EH (cell line): ENCODE measurements at places on chromosomes 1 and 21.
A peak's percentile ranks its signal among the peaks of the same experiment; 100 is the strongest.

- DNase-seq, result no peak
Observed at GRCh38 chr1:190168116-190168892, 309.4 kb downstream of the BRINP3 start.

- no peak for DNase-seq
Observed at GRCh38 chr1:222109836-222110235, 367.9 kb upstream of the DUSP10 start.

GRCh38 chr1:61053226-61053711, 29.1 kb upstream of the NFIA start:
- no peak for DNase-seq

DNA sequence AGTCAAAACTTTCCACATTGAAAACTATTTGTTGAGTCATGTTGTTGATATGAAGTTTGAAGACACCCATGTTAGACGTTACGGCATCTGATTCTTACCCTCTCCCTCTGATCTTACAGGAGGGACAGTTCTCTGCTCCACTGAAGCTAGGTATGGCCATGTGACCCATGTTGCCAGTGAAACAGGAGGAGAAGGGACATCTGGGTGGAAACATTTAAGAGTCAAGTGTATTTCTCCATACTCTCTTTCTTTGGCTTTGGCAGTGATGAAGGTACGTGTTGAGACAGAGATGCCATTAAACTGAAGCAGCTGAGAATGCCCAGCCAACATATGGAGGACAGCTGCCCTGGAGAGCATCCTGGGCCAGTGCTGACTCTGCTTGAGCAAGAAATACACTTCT, 198.4 kb upstream of the PTGFR start:
- peak; percentile 76 for DNase-seq

- peak; percentile 75 for DNase-seq
Observed at GRCh38 chr1:205515781-205516253, 11.3 kb downstream of the CDK18 start.

- no peak for DNase-seq
Observed at GRCh38 chr21:14453339-14454015, 70.5 kb upstream of the HSPA13 start.

- DNase-seq, result no peak
Observed at GRCh38 chr1:38833146-38833545, 26.4 kb downstream of the RRAGC start.

- DNase-seq, result no peak
Observed at GRCh38 chr1:36258960-36259344, 34.7 kb downstream of the THRAP3 start.

DNA sequence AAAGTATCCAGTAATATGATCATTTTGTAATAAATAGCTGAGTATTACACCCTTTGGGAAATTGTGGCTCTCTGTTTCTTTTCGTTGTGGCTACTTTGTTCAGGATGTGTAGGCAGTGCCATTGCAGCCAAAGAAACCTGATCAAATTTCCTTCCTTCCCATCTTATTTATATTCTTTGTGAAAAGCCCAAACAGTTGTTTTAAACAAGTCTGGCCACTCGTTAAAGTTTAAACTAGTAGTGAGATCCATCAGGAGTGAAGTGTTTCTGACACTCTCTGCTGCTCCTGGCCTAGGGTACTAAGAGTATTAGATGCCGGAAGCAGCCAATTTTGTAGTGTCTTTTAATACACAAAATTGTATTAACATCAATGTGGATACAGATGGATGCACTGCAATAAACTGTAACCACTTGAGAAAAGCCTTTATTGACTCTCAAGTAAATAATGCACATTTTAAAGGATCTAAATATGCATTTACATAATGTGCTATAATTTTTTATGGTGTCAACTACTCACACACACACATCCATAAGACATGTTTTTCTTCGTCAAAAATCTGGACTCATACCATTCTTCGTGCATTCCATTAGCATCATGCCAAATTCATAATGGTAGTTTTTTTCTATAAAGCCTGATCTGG, 317.9 kb downstream of the NFIA start:
- no peak for DNase-seq

DNA sequence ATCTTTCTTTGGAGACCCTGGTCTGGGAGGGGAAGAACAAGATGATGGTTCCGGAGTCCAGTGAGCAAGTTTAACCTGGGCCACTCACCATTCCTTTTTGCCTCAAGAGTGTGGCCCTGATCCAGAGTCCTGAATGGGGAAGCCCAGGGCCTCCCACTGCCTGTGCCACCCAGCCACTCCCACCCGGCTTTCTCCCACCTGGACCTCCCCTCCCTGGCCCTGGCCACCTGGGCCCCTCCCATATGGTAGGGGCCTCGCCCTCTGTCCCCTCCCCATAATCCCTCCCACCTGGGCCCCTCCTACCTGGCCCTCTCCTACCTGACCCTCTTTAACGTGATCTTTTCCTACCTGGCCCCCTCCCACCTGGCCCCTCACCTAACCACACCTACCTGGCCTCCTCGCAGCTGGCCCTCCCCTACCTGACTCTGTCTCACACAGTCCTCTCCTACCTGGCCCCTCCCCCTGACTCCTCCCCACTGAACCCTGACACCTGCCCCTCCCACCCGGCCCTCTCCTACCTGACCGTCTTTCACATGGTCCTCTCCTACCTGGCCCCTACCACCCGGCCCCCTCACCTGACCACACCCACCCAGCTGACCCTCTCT, 220.7 kb upstream of the VAMP3 start:
- DNase-seq, result no peak

GRCh38 chr1:201094832-201095231, 17.4 kb downstream of the CACNA1S start:
- DNase-seq, result no peak

GRCh38 chr1:219990782-219991510, 55.4 kb downstream of the EPRS1 start:
- DNase-seq, result peak; percentile 53

DNA sequence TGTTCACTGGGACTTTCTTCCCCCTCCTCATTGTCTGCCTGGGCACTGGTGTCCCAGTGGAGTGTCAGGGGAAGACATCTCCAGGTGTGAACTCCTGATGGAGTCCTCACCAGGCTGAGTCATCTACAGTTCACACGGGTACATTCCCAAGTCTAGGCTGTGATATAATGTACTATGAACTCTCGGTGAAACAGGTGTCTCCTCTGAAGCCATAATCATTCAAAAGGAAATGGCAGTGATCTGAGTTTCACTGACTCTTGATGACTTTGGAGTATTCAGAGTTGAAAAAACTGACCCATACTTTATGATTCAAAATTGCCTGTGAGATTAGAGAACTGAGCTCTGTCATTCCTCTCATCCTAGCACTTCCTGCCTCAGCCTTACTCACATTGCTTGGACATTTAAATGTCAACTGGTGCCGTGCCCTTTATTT, 9.1 kb downstream of the LAMC2 start:
- DNase-seq, result peak; percentile 59

- DNase-seq, result peak; percentile 91
Observed at GRCh38 chr1:92934395-92935378, 26.6 kb downstream of the DIPK1A start.

DNA sequence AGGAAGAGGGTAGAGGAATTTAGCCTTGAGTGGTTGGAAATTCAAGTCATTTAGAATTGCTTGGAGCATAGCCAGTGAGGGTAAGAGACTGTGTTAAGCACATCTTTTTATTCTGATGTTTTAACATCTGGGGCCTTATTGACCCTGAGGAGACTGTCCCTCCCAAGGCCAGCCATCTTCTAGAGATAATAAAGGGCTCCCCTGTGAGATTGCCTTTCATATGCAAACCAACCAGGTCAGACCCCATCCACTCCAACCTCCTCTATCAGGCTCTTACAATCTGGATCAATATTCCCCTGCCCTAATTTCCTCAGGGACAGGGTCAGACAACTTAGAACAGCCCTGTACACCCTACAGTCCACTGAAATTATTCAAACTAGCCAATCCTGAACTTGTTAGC, 93.8 kb downstream of the ATP1B1 start:
- DNase-seq, result no peak

DNA sequence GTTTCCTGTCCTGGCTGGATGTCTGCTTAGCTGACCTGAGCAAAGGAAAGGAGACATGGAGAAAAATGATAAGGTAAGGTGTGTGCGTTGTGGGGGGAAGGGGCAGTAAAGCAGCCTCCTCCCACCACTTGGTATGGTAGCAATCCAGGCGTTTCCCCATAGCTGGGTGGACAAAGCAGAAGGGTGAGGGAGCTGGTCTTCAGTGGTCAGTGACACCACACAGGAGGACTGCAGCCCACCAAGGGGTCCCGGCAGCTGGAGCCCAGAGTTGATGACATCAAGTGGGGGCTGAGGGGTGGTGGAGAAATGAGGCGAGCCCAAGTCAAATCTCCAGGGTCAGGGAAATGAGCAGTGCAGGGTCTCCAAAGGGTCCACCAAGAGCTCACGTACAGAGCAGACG, 69.3 kb upstream of the LRRN2 start:
- DNase-seq, result no peak

- DNase-seq, result no peak
Observed at GRCh38 chr1:175307160-175307559, 114.6 kb upstream of the KIAA0040 start.

GRCh38 chr1:175521249-175522040, 221.9 kb downstream of the TNR start:
- DNase-seq, result no peak

DNA sequence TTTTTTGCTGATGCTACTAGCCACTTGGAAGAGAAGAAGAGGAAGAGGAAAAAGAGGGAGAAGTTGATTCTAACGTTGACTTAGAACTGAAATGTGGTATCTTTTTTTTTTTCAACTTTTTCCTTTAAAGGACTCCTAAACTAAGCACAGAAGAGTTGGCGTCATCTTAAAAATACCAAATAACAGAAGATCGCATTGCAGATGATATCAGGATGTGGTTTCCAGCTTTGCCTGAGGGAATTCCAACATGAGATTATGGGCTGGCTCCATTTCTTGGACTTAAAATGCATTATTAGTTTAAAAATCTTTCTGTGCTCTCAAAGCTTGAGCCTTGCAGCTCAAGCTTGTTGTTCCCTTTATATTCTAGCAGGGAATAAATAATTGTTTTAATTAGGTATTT, 29.8 kb downstream of the WDR3 start:
- DNase-seq, result peak; percentile 76

DNA sequence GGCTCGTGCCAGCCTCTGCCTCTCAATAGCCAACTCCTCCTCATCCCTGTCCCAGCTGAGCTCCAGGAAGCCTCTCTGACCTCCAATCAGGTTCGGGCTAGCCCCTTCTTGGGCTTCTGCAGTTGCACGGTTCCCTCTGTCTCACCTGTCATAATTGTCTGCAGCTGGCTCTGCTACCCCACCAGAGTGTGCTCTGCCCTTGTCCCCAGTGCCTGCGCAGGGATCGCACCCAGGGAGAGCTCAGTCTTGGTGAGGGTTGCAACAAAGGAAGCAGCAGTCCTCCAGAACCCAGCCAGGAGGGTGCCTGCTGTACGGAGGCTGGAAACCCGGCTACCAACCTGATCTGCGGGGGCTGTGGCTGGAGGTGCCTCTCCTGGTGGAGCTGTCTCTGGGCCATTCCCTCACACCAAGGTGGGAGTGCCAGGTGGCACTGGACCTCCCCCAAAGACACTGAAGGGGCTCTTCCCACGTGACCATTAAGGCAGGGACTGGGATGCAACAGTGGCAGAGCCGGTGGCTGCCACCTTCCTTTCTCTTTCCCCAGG, 63.5 kb upstream of the DMRTB1 start:
- no peak for DNase-seq

DNA sequence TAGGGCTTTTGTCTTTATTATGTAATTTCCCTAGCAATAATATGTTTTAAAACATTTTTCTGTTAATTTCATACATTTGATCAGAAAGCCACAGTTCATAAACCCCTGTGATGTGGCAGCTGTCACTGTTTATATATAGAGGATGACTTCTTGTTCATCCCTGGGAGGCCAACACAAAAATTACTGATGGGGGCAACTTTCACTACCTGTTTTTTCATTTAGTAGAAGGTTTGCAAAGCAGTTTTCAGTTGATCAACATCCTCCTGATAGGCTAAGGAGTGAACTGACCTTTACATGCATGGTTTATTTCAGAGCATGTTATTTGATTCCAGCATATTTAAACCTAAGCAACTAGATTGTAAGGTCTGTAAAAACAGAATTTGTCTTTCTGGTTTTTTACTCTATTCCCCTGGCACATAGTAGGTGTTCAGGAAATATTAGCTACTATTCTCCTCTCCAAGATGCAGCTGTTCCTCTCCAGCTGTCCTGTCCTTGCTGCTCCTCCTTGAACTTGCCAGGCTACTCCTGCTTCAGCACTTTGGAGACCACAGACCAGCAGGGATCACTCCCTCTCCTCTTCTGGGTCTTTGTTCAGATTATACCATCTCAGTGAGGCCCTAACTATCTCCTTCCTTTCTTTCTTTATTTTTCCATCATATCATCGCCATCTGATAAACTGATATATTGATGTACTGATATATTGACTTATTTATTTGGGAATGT, 54.7 kb downstream of the ROR1 start:
- DNase-seq, result no peak

DNA sequence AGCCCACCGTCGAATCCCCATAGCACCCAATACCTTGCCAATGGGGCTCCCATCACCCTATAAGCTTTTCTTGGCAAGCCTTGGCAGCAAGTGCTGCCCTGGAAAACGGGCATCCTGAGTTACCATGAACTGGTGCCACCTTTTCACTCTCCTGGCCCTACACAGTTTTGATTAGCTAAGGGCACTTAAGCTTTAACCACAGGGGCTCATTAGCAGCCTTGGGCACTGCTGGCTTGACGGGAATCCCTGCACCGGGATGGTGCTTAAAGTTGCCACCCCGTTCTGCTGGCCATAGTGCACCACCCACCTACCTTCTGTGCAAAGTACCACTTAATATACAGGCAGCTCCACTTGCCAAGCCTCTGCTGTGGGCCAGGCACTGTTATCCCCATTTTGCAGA, 13.7 kb downstream of the PARS2 start:
- no peak for DNase-seq

GRCh38 chr21:27631471-27631870, 664.6 kb upstream of the ADAMTS5 start:
- DNase-seq, result peak; percentile 64

DNA sequence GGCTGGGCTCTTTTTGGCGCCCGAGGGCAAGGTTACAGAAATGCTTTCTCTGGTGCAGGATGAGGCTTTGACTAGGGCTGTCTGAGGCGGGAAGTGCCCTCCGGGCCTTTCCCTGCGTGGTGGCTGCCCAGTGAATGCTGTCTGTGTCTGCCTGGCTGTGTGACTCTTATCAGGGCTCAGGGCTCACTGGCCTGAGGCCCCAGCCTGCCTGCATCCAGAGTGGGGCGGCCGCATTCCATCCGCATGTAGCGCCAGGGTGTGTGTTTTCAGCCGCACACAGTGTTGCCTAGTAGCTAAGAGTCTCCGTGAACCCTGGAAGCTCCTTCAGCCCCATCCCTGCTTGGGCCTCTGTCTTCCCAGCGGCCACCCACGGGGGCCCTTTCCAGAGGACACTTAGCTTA, 59.1 kb downstream of the FAAP20 start:
- peak; percentile 90 for DNase-seq

DNA sequence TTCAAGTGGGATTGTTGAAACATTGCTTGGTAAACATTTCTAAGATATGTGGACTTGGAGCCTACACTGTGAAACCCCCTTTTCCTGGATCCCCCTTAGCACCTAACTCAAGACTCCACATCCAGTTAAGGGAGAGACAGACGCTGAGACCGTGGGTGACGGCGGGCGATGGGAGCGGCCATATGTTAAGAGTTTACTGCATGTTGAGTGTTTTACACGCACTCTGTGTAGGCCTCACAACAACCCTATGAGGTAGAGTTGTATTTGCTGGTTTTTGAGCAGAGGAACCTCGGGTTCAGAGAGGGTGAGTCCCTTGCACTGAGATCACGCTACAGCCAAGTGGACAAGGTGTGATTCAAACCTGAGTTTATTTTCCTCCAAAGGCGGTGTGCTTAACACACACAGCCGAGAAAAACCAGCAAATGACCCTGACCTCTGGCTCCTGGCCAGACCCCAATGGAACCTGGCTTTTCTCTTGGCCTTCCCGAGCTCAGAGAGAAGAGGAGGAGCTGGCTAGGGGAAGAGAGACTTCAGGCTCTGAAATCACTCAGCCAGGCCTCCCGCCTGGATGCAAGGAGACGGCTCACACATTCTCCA, 46.9 kb upstream of the GOLT1A start:
- DNase-seq, result no peak
